ENCODE measurements at places on chromosomes 4 and X. TPM values are rescaled to one million over a fixed set of nuclear protein-coding genes. Genes with fewer than 3 reads are reported as not detected.

DNA sequence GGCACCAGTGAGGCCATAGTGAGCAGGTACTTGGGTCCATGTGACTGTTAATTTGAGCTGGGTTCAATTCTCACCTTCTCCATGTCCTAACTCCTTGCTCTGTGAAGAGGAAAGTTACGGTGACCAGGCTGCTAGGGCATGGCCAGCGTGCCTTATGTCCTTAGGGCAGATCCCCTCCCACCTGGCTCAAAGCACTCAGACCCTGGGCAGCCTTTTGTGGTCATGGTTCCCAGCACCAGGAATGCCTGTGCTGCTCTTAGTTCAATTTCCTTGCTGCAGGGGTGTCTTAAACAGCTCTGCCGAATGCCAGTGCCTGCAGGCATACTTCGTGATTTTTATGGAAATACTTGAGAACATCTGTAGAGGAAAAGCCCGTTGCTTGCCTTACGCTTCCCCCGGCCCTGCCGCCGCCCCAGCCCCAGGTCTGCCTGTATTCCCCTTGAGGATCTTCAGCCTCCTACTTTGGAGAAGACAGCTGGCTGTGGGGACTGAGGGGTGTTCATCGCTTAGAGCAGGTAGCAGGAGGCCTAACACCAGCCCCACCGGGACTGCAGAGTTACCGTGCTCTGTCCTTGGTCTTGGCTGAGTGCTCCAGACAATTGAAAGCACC, 3.1 kb upstream of the CDK16 start:
- DNase-seq: no peak

The NDP gene
- total RNA-seq: 0.28 TPM

The ETNPPL gene
- total RNA-seq: not detected

The ABCD1 gene
- total RNA-seq: 4.7 TPM

DNA sequence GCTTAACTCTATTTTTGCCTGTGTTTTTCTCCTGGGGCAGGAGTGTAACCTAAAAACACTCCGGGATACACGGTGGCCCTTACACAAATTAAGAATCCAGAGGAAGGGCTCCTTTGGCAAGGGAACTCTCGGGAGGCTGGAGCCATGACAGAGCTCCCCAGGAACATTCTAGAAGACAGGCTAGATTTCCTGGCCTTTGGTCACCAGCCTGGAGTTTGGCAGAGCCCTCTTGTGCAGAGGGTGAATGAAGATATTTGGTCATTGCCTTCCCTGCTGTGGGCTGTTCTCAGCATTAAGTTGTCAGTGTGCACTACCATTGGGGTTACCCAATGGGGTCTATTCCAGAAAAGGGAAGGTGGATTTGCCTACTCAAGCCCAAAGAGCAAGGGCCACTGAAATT, 53.8 kb upstream of the LNX1 start:
- no peak for DNase-seq

- DNase-seq: no peak
Observed at GRCh38 chr4:528296-528695, 29.3 kb downstream of the PIGG start.

DNA sequence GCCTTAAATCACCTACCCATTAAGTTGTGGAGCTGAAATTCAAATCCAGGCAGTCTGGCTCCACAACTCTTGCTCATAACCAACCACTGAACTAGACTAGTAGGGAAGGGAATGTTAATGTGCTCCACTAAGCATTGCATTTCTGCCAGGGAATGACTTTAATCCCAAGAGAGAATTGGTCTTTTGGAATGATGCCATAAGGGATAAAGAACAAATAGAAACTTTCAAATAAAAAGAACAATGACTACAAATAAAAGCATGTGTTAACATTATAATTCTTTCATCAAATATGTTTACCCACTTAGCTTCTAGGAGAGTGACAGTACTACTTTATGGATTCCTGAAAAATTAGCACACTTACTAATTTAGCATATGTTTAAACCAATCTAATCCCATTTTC, 905.9 kb downstream of the CENPC start:
- DNase-seq: no peak

DNA sequence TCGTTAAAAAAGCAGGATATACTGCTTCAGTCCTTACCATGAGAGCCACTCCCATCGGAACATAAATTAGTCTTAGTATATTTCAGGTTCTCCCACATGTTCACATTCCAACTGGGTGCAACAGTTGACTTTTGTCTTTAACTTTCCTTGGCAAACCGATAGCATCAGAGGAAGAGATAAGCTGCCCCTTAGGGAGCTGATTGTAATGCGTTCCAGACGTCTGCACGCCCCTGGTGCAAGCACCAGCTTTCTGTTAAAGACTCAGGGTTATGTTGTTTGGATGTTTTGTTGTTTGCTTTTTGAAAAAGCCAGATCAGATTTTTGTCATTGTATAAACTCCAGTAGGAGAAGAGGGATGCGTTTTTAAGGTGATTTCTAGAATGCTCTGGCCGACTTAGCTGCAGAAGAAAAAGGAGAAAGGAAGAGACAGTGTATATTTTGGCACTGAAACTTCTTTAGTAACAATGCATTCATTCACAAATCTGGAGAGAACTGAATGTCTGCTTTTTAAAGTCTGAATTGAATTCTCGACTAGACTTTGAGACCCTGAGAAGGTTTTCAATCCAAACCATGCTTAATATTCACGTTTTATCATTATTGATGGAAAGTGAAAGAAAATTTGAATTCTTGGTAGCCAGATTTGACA, 160.9 kb downstream of the CBR4 start:
- DNase-seq: peak; percentile 59

DNA sequence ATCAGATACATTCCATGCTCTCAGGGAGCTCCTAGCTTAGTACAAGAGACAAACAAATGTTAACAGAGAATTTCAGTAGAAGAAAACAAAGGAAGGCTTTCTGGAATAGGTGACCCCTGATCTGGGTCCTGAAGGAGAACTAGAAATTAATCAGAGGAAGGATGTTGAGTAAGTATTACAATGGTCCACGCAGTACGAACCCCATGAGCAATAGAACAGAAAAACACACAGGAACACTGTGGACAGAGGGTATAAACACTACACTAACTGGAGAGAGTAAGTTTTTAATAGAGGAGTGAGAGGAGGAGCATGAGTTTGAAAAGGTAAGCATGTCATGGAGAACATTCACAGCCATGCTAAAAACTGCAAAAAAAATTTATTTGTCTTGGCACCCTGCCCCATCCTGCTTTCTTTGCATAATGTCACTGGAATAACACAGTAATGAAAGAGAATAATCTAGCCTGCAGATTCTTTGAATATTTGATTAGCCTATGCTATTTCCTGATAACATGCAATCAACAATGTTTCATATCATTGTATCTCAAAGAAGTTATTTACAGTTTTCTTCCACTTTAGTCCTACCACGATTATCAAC, 140.3 kb upstream of the ZXDB start:
- no peak for DNase-seq

- DNase-seq: no peak
Observed at GRCh38 chr4:146105464-146105863, 70.1 kb upstream of the LSM6 start.

GRCh38 chr4:57162499-57163019, 52.4 kb upstream of the IGFBP7 start:
- no peak for DNase-seq

GRCh38 chrX:17361620-17362019, 13.4 kb upstream of the NHS start:
- DNase-seq: no peak

- peak; percentile 80 for DNase-seq
Observed at GRCh38 chr4:173074501-173074946, 94.1 kb upstream of the GALNT7 start.

The PPEF2 gene
- not detected for total RNA-seq

DNA sequence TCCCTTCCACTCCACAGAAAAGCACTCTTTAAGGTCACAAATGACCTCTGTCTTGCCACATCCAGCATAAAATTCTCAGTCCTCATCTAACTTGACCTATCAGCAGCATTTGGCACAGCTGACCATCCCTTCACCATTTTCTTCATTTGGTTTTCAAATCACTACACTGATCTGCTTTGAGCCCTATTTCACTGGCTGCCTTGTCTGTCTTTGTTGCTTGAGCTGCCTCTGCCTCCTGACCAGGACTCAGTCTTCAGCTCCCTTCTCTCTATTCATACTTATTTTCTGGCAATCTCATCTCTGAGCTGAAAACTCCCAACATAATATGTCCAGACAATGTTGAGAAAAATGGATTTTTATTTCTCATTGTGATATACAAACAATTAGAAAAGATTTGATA, 27.7 kb upstream of the PDE5A start:
- DNase-seq: no peak

DNA sequence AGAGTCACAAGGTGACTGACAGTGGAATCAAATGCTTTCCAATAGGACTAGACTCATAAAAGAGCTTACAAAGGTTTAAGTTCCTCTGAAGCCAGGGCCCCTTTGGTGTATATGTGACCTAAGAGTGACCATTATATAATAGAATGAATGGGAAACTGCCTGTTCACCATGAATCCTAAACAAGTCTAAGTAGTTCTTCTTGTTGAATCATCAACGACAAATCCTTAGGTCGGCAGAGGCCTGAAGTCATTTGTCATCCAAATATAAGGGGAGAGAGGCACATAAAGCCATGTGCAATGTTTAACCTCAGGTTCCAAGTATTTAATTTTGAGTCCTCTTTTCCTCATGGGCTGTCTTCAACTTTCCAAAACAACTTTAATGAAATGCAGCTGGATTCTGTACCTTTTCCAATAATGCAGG, 122.4 kb downstream of the RASL11B start:
- DNase-seq: peak; percentile 60

DNA sequence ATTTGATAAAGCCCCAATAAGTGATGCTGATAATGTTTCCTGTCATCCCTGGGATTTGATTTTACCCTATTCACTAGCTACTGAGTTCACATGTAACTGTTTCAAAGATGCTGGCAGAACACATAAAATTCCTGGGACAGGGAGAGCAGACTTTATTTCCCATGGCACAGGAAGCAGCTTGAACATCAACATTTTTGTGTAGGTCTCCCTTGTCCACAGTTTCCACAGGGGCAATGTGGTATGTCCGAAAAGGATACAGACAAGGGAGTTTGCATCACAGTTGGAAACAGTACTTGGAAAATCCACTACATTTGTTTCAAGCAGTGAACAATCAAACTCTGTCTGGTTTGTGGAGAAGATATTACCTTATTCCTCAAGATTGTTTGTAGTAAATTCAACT, 129.2 kb upstream of the KLHL4 start:
- no peak for DNase-seq

The ADRA2C gene
- total RNA-seq: 0.28 TPM

- DNase-seq: no peak
Observed at GRCh38 chrX:117808426-117808825, 308.2 kb downstream of the KLHL13 start.

- no peak for DNase-seq
Observed at GRCh38 chr4:142202404-142203332, 566.3 kb downstream of the IL15 start.

GRCh38 chr4:162485486-162485885, 321.7 kb upstream of the FSTL5 start:
- no peak for DNase-seq

GRCh38 chr4:10108818-10109783, 7.5 kb downstream of the WDR1 start:
- DNase-seq: peak; percentile 55

The TAF7L gene
- total RNA-seq: 0.28 TPM

GRCh38 chr4:89298788-89299152, 8.8 kb downstream of the GPRIN3 start:
- no peak for DNase-seq

DNA sequence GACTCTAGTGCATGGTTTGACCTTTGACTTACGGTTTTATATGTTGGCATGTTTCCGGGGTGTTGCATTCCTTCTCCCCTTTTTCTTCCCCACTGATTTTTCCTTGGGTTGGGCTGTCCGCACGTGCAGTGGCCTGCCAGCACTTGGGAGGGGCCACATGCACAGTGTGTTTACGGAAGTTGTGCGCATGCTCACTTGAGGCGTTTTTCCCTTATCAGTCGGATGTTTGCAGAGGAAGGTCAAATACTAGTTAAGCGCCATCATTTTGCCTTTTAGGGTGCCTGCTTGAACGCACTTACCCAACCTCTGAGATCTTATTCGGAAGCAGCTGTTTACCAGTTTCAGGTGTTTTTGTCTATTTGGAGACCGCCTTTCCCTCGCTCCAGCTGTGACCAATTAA, 653.9 kb upstream of the AADAT start:
- DNase-seq: no peak

The SPATA4 gene
- total RNA-seq: 0.28 TPM

DNA sequence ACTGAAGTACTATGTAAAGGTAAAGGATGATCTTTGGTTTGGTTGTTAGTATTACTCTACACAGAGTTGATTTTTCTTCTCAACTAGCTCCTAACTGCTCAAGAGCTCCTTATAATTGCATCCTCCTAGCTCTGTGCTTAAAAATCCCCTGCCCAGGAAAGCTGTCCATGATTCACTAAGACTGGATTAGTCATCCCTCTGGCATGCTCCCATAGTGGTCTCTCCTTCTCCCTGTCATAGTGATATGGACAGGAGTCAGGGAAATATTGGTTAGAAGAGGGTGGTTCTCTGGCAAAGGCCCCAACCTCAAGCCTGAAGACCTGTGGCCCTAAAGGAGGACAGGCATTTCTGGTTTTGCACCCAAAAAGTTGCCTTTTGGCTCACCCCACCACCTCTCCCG, 242.3 kb upstream of the KCNIP4 start:
- DNase-seq: peak; percentile 77

- no peak for DNase-seq
Observed at GRCh38 chr4:120286813-120287212, 220.2 kb upstream of the MAD2L1 start.

- no peak for DNase-seq
Observed at GRCh38 chr4:46656071-46656470, 253.0 kb downstream of the COX7B2 start.

The CTAG1B gene
- total RNA-seq: not detected

DNA sequence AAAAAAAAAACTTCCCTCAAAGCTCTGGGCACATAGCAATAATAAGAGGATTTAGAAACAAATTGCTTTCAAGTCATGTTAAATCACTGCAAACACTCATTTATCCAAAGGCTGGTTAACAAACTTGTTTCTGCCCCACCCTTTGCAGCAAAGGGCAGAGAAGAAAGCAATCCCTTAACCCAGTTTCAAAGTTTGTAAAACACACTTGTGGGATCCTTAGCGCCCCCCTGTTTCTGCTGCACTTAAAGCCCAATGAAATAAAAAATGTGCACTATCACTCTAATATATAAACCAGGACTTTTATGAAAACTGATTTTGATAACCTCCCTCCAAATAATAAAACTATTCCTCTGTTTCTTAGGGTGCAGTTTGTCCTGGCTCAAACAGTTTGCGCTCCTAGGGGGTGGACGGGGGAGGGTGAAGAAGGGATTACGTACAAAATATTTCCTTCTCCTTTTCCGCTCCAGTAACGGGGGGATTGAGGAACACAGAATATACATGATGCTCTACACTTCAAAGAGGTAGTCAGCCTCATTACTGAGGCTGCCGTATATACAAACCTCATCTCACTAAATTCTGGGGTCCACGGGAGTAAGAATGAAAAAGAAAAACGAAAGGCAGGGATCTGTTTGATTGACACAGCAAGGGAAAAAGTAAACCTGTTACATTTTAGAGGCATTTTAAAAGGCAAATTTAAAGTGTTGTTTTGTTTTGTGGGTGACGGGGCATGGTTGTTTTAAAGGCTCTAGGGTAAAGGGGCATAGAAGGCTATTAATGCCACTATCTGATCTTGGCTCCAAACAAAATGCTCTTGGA, 3.1 kb upstream of the PCDH10 start:
- DNase-seq: no peak

The KLF8 gene
- total RNA-seq: not detected

GRCh38 chr4:15955670-15956069, 7.3 kb downstream of the FGFBP2 start:
- peak; percentile 23 for DNase-seq

The MID1IP1 gene
- total RNA-seq: 20.8 TPM

GRCh38 chr4:138216272-138216867, 25.8 kb downstream of the SLC7A11 start:
- DNase-seq: no peak

- DNase-seq: peak; percentile 48
Observed at GRCh38 chr4:88008122-88008742, 797 bp downstream of the PKD2 start.

All from IMR-90 (cell line).